ENCODE measurements at places on chromosomes 1 and 21. TPM values are rescaled to one million over a fixed set of nuclear protein-coding genes. Genes with fewer than 3 reads are reported as not detected.

MX2 gene
- total RNA-seq = 64.3 TPM

ADAMTSL4 gene
- total RNA-seq = 0.34 TPM

MFAP2 gene
- total RNA-seq = not detected

GRCh38 chr1:169426174-169426705 lies 1.0 kb downstream of the CCDC181 start:
- DNase-seq = no peak

- DNase-seq = no peak
These were observed 13.5 kb downstream of the LDLRAP1 start for GRCh38 chr1:25556791-25557476.

GRCh38 chr1:112409414-112409813 lies 13.4 kb downstream of the CTTNBP2NL start:
- DNase-seq = no peak

- DNase-seq = no peak
These were observed 67.7 kb downstream of the PIK3R3 start for GRCh38 chr1:46064708-46065107.

GRCh38 chr21:34524646-34525601 lies 12.9 kb upstream of the KCNE1 start:
- no peak for DNase-seq

PSRC1 gene
- not detected for total RNA-seq

ANKRD65 gene
- total RNA-seq = not detected

DNA sequence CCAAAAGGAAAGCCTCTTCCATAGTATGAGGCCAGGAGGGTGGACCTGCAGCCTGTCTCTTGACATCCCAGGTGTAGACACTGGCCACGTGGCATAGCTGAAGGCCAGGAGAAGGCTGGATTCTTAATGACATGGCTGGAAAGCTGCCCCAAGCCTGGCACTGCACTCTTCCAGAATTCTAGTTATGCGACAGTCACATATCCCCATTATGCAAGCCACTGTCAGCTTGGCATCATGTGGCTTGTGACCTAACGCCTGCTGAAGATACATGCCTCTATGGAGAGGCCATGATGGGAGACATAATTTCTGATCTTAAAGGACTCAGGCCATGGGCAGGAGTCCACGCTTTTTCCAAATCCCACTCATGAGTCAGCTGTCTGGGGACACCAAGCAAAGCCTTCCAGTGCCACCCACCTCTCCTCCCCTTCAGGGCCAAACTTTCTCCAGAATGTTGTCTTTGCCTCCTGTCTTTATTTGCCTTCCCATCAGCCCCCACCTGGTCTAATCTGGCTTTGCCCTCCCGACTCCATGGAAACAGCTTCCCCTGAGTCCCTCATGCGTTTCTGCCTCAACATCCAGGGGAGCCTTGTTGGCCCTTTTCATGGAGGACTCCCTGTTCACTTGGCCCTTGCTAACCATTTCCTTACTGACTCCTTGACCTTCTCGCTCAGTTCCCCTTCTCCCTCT lies 3.0 kb downstream of the PLA2G2A start:
- no peak for DNase-seq

MIXL1 gene
- total RNA-seq = 1.7 TPM

PLA2G2F gene
- not detected for total RNA-seq

- peak; percentile 64 for DNase-seq
These were observed 13.6 kb downstream of the LRRC42 start for GRCh38 chr1:53959664-53960250.

DNA sequence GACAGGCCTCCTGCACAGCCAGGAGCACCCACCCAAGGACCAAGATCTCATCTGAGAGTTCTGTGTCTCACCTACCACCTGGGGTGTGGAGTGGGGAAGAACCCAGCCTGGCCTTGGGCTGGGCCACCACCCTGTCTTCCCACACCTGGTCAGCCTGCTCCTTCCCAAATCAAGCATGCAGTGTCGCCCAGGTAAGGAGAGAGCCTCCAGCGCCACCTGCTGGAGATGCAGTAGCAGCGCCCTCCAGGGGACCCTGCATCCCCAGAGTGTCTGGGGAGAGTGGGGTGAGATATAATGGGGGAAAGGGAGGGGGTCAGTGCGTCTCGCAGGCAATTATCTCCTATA lies 32.3 kb downstream of the KIAA2013 start:
- peak; percentile 77 for DNase-seq

GRCh38 chr1:45864167-45865106 lies 61.0 kb downstream of the MAST2 start:
- no peak for DNase-seq

DNA sequence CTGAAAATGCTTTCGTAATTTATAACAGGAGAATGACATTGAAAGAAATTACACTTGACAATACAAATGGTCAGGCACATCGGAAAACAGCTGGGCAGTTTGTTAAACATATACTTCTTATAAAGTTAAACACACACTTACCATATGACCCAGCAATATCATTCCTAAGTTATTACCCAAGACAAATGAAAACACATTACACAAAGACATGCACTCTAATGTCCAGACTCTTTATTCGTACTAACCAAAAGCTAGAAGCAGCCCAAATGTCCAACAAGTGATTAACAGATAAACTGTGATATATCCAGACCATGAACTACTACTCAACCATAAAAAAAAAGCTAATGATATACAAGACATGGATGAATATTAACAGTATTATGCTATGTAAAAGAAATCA lies 8.5 kb downstream of the AKT3 start:
- DNase-seq = no peak

- no peak for DNase-seq
These were observed 25.5 kb downstream of the EVI5 start for GRCh38 chr1:92759361-92759760.

DNASE2B gene
- not detected for total RNA-seq

DNA sequence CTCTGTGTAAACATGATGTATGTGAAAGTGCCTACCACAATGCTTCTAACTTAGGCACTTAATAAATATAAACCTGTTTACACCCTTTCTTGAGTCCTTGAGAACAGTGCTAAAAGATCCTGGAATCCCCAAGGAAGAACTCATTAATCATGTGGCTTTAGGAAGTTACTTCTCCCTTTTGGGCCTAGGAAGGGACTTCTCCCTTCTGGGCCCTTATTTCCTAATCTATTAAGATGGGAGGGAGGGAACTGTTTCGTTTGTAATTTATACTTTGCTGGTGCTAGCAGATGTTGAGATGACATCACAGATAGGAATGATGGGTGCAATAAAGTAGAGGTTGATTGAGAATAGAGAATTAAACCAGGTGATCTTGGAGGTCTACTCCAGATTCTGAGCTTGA lies 1.2 kb downstream of the BTF3L4 start:
- no peak for DNase-seq

BRDT gene
- not detected for total RNA-seq

GRCh38 chr1:165367375-165367993 lies 11.0 kb upstream of the LMX1A start:
- peak; percentile 78 for DNase-seq

DNA sequence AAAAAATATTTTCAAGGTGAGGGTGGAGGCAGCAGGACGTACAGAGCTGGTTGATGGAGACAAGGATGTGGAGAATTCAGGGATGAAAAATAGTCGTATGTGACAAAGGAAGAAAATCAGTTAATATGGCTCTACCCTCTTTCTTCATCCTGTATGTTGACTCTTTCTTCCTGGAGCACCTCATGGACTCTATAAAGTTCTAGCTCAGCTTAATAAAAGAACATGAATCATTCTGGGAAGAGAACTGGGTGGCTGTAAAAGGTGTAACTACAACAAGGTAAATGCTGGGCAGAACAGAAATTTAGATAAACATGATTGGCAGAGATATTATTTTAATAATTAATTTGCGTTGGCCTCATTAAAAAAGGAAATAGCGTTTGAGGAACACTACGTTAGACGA lies 241.8 kb upstream of the MAP1LC3C start:
- no peak for DNase-seq

DNA sequence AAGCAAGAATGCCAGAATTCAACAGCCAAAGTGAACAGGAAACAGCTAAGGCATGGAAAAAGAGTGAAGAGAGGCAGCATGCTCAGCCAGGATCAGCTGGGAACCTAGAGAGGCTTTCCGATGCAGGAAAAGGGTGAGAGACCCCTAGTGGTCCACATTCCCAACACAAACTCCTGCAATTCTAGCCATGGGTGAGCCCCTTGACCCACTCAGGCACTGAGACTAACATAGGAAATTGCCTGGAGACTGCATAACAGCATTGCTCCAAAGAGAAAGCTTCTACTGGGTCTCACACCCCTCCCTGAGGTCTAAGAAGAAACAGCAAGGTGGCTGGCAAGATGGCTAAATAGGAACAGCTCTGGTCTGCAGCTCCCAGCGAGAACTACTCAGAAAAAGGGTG lies 123.2 kb downstream of the LHX8 start:
- no peak for DNase-seq

DNA sequence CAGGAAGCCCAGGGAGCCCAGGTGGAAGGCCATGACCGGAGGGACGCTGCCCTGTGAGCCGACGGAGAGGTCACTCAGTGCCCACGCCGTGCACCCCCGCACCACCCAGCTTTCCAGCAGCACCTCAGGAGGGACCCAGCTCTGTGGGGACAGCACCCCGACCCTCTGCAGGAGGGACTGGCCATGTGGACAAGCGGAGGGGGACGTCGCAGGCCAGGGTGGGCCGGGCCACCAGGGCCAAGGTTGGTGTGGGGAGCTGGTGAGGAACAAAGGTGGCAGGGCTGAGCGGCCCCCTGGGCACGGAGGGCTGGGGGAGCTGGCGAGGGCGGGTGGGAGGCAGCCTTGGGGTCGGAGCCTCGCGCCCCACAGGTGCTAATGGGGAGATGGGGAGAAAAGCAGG lies 22.8 kb downstream of the NADK start:
- no peak for DNase-seq

DNA sequence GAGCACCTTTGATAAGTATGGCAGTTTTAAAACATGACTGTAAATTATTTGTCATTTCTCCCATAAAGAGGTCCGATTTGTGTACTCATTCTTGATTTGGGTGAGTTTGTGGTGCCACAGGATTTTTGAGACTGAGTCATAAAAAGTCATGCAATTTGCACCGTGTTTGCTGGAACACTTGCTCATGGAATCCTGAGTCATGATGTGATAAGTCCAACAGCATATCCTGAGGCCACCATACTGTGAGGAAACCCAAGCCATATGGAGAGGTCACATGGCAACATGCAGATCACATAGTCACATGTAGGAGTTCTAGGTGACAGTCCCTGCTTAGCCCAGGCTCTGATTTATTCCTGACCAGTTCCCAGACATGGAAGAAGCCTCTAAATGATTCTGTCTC lies 40.8 kb upstream of the PRRX1 start:
- DNase-seq = no peak

UTS2 gene
- 5.5 TPM for total RNA-seq

DNA sequence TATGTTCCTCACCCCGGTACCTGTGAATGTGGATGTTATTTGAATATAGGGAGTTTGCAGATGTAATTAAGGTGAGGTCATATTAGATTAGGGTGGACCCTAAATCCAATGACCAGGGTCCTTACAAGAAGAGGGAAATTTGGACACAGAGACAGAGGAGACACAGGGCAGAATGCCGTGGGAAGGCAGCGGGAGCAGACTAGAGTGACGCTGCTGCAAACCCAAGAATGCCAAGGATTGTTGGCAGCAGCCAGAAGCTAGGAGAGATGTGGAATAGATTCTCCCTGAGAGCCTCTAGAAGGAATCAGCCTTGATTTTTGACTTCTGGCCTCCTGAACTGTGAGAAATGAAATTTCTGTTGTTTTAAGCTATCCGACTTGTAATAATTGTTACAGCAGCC lies 53.6 kb downstream of the SPATA46 start:
- no peak for DNase-seq

- no peak for DNase-seq
These were observed 51.4 kb upstream of the DIRAS3 start for GRCh38 chr1:68101829-68102228.

DNA sequence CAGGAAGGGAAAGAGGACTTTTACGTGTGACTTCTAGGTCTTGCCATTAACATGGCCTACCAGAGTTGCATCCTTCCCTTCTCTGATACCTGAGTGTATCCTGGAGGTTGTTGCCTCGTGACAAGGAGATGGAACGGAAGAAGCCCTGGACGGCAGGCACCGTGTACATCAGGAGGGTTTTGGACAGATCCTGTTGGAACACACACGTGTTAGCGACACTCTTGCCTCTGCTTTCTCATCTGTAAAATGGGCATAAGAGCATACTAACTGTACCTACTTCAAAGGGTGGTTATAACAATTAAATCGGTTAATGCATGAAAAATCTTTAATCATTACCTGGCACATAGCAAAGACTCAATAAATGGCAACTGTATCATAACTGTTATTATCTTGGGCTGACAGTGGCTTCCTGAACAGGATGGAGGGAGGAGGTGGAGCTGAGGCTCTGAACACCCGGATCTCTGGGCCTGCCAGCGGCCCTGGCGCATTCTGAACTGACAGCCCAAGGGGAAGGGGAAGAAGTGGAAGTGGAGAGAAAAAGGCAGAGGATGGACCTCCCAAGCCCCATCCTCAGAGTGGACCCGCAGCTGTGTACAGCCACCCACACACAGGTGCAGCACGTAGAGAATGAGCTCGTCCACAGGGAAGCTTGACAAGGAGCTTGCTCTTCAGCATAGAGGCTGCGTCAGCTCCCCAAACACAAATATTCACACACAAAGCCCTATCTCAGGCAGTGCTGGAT lies 30.2 kb upstream of the EXOSC10 start:
- no peak for DNase-seq

INAVA gene
- 0.34 TPM for total RNA-seq

- DNase-seq = no peak
These were observed 101.5 kb upstream of the ARHGEF16 start for GRCh38 chr1:3352952-3353331.

DNA sequence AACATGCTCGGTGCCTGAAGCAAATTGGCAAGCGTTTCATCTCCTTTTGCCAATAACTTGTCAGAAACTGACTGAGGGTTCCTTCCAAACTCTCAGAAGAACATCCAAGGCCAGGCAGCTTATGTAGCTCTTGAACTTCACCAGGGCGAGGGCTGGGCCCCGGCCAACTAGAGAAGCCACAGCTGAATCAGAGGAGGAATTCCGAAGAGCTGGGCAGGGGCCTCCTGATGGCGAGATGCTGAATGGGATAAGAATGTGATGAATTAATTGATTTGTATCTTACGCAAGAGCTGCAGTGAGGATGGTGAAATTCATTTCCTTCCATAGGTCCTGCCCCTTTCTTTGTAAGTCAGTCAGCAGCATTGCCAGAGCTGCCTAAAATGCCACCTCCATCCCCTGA lies 345.8 kb downstream of the KIF26B start:
- no peak for DNase-seq

GRCh38 chr1:67571901-67572593 lies 113.0 kb upstream of the GADD45A start:
- no peak for DNase-seq

GRCh38 chr1:174894117-174894762 lies 105.5 kb upstream of the CACYBP start:
- no peak for DNase-seq

- DNase-seq = no peak
These were observed 24.0 kb downstream of the NGF start for GRCh38 chr1:115314092-115314491.

TBX19 gene
- total RNA-seq = 7.0 TPM

Data from B cell (primary cell).